ENCODE measurements at places on chromosomes 1 and 21.

- DNase-seq: no peak
Measured at GRCh38 chr1:52691821-52692220, 6.3 kb downstream of the COA7 start.

GRCh38 chr1:228310162-228310792 is 96.4 kb downstream of the TRIM11 start:
- DNase-seq: no peak

GRCh38 chr1:211192227-211192626 is 58.3 kb upstream of the KCNH1 start:
- no peak for DNase-seq

- DNase-seq: no peak
Measured at GRCh38 chr1:5960336-5960735, 31.9 kb downstream of the NPHP4 start.

DNA sequence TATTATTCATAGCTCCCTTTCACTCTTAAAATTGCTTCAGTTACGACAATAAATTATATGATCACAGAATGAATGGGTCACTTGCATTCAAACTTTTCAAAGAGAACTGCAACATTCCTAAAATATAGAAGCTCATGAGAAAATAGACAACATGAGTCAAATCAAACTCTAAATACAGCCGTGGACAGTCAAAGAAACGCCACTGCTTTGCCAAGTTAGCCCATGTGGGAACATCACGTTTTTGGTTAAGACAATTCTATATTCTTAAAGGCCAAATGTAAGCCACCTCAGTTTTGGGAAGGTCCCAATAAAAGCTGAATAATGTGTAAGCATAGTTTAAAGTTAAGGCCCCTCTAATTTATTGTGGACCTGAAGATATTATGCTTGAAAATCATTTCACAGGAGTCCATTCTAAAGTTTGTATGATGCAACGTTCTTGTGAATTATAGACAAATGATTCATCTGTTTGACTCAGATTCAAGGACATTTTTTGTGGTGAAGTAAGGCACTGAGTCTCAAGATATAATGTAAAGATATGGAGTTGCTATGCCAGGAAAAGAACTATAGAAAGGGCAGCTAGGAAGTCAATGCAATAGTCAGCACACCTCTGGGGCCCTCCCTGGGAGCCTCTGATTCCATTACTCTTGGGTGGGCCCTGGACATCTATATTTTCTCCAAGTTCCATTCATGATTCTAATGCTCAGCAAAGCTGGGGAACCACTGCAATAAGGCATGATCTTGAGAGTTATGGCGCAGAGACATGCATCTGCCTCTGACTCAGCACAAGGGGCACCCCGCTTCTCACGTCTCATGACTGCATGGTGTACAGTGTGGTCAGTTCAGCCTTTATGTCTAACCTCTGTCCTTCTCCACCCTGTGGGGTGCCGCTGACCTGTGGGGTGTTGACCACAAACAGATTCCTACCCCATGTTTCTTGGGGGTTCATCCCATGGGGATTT is 33.9 kb downstream of the ETS2 start:
- DNase-seq: no peak

DNA sequence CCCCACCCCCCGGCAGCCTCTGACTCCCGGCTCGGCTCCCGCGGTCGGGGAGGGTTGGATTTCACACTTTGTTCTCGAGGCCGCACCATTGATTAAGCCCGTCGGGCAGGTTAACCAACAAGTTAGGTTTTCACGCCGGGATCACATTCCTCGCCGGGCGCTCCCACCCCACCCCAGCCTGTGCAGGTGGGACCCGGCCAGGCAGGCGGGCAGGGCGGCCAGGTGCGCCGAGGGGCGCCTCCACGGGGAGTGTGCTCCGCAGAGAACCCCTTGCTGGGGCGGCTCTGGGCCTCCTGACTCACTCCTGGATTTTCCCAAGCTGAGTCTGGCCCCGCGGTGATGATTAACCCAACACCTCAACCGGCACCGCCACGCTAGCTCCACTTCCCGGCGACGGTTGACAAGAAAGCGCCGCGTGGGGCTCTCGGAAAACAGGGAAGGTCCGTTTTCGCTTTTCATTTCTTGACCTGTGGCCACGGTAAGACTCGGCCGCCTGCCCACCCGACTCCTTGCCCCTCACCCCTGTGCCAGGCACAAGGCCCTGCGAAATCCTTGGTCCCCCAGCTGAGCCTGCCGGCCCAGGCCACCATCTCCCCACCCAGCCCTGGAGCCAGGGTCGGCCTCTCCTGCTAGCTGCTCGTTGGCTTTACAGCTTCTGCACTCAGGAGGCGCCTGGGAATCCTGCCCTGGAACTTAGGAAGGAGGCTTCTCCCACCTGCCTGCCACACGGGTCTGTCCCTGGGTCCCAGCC is 8.8 kb upstream of the TTLL10 start:
- no peak for DNase-seq

DNA sequence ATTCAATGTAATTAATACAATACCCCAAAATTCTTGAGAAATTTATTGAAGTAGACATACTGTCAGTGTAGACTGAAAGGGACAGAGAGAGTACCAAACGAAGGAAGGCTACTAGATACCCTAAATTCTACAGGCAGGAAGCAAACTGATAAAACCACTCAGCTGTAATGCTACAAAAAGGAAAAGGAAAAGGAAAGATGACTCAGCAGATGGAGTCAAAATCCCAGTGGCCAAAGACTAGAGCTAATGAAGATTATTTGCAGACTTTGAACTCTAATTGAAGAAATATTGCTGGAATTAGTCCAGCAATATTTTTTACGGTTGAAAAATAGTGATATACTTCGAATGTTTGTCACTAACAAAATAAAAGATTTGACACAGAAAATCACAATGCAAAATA is 671.9 kb downstream of the BRINP3 start:
- DNase-seq: no peak

DNA sequence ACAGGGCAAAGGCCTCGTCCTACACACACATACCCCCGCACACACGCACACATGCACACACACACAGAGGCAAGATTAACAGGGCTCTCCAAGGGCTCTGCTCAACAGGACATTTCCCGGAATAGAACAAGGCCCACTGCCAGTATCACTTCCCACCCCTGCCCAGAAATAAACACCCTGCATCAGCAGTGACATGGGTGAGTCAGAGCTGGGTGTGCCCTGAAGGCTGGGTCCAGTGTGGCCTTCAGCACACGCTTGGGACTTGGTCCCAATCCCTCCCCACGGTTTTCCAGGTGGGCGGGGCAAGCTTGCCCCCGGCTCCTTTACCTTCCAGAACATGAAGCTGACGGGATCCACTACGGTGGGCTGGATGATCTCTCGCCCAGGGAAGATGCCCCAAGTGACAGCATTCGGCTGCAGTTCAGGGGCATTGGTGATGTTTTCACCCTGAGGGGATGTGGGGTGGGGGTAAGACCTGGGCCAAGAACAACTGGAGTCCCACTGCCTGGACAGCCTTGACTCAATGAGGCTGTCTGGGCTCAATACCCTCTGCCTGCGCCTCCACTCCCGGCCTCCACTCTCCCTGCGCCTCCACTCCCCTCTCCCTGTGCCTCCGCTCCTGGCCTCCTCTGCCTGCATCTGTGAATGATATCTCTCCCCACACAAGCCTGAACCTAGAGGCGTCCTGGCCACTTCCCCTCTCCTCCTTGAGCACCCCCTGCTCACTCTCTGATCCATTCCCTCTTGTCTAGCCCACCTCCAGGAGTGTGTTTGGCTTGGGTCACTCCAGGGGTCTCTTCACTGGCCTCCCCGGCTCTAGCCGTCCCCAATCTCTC is 14.7 kb downstream of the MTHFR start:
- no peak for DNase-seq

DNA sequence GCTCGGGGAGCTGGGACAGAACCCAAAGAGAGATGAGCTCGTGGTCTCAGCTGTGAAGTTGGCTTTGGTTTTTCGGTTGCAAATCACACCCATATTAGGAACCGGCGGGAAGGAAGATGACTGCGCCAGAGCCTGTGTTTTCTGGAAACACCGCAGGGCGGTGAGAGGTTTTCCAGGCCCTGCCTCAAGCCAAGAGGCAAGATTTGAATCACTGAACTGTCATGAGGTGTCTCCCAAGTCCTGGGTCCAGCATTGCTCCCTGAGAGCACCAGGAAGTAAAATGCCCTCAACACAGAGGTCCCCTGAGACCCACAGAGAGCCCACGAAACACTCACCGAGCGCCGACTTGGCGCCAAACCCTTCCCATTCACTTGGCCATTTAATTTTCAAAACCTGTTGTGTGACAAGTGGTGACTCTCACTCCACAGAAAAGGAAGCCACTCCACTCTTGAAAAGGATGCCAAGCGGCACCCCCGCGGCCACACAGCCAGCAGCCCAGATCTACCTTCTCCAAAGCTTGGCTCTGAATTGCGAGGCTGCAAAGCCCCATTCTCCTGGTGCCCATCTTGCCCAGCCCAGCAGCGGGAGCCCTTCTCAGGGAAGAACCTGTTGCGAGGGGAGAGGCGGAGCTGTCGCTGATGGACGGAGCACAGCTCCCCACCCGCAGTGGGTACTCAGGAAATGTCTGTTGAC is 99.0 kb upstream of the RUNX3 start:
- DNase-seq: no peak

DNA sequence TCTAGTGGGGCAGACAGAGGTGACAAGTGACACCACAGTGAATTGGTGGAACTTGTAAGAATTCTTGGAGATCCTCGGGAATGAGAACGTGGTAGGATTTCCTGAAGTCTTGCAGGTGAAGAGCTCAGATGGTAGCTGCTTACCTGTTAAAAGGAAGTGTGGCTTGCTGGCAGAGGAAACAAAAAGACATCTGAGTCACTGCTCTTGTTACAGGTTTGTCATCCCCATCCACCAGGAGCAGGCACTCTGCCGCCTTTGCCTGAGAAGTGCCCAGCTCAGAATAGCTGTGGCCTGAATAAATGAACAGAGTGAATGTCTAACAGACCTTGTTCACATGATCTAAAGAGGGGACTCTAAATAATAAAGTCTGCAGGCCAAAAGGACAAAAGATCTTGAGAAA is 12.3 kb upstream of the ZSCAN20 start:
- DNase-seq: no peak

DNA sequence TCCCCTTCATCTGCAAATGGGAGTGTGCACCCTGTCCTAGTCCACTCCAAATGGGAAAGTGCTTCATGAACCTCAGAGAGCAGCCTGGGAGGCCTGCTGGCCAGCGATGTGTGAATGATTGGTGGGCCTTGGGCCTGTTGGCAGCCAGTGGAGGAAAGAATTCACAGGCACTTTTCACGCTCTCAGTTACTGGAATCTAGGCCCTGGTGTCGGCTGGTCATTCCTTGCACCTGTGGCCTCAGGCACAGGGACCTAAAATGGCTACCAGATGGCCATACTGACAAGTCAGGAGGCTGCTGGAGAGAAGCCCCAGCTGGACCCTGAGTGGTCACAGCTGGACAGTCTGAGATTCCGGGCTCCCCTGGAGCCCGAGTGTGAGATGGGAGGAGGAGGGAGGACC is 18.4 kb upstream of the EDN2 start:
- DNase-seq: no peak

Measured in germinal center (tissue), 1 donor.